ENCODE measurements at places on chromosomes 4 and X. TPM values are rescaled to one million over a fixed set of nuclear protein-coding genes. Genes with fewer than 3 reads are reported as not detected.

DNA sequence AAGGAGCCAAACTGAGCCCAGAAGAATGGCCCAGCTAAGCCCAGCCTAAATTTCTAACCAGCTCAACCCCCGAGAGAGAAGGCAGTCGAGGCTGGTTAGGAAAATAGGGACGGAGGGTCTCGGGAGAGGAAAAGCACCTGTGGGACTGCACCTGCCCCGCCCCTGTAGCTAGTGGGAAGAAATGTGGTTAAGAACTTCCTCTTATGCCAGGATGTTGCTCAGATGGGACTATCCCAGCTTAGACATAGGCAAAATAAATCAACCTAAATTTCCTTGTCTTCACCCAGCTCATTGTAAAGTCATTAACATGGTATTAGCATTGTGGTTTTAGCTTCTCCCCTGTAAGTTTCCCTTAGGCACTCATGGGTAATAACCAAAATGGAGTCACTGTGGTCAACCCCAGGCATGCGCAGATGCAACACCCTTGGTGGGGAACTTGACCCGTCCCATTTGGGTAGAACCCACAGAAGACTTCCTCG, 86.8 kb downstream of the ZNF718 start:
- no peak for DNase-seq

GRCh38 chr4:114389070-114389685, 209.4 kb upstream of the UGT8 start:
- no peak for DNase-seq

DNA sequence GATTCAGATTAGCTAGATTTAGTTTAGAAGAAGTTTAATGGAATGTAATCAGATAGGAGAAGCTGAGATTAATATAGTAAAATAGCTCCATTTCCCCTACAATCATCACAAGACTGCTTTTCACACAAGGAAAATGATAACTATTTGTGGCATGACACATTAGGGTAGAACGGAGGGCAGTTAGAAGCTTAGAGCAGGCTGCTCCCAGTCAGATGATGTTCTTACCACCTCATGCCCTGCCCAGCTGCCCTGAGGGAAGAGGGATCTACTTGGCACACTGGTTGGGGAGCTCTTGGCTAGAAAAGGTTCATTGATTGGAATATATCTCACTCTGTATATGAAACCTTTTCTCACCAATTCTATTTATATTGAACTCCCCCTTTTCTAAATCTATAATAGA, 180.7 kb upstream of the IL15 start:
- DNase-seq: no peak

- no peak for DNase-seq
Measured at GRCh38 chr4:3470244-3471097, 7.4 kb downstream of the DOK7 start.

Gene SNX12
- total RNA-seq: 29.6 TPM

GRCh38 chr4:52869656-52870055, 7.5 kb downstream of the RASL11B start:
- DNase-seq: no peak

GRCh38 chrX:13687203-13687602, 1.7 kb upstream of the RAB9A start:
- DNase-seq: no peak

DNA sequence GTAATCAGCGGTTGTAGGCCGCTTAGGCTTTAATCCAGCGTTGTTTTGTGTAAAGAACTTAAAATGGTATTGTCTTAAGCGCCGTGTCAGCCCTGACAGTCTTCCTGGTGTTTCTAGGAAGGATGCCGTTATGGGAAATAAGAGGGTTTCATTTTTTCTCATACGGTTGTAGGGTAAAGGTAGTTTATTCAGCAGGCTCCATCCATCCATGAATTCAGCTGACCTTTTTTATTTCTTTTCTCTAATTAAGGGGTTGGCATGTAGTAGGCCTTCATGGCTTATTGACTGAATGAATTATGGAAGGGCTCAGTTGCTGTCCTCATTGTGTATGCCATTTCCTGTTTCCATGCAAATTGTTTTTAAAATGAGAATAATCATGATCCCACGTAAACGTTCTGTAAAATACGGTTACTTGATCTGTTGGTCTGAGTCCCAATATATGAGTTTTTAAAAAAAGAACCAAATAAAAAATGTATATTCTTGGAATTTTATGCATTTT, 693 bp downstream of the OCIAD1 start:
- DNase-seq: no peak

GRCh38 chr4:81452452-81453006, 19.2 kb downstream of the RASGEF1B start:
- no peak for DNase-seq

DNA sequence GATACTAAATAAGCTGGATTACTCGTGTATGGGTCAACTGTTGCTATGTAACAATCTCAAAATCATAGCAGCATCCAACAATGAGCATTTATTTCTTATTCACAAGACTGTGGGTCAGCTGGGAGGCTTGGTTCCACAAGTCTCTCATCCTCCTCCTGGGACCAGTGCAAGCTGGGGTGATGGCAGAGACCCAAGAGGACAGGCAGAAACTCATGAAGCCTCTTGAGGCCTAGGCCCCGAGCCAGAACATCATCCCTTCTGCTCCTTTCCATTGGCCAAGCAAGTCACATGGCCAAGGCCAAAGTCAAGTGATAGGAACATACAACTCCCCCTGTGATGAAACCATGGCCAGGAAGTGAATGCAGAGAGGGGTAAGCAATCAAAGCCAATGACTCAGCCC, 422.1 kb downstream of the BCOR start:
- DNase-seq: no peak

Gene VCX3A
- total RNA-seq: not detected

GRCh38 chr4:152803541-152803940, 23.8 kb downstream of the ARFIP1 start:
- DNase-seq: no peak

Measured in T-cell (primary cell).